Right lung (tissue), 10 donors: ENCODE measurements at places on chromosomes 3 and 15. TPM values are rescaled to one million over a fixed set of nuclear protein-coding genes. Genes with fewer than 3 reads are reported as not detected.

- DNase-seq, result no peak
Observed at GRCh38 chr3:122974764-122975162, 52.8 kb downstream of the SEMA5B start.

DNA sequence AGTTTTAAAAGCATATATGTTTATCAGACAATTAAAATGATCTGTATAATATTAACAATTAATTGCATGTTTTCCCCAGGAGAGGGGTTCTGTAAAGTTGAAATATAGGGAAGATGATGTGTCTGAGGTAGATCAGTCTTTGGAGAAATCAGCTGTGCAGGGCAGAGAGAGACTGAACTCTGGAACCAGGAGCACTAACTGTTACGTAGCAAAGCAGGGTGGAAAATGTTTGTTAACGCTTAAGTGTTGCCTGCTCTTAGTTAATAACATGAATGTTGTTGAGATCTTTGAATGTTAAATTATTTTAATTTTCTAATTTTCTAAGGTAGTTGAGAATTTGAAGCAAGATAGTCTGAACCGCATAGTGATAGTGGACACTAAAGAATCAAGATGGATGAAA is 57.5 kb downstream of the NEO1 start:
- DNase-seq, result no peak

DNA sequence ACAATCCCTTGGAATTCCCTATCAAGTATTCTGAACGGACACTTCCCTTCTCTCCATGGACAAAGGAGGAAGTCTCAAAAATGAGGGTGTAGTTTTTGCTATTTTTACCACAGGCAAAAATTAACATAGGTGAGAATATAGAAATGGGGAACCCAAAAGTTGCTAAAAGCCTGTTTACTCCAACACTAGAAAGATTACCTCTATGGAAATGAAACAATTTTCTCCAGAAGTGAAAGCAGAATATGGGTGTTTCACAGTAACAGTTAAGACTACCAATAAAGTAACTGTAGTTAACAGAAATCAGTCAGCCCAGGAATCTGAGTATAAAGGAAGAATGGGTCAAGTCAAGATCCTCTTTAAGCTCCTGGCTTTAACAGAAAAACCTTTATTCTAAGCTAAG is 9.3 kb downstream of the TRA2B start:
- DNase-seq, result no peak

Gene CELF6
- polyA plus RNA-seq, result 3.6 TPM

Gene SPINT1
- 58.4 TPM for polyA plus RNA-seq

- DNase-seq, result no peak
Observed at GRCh38 chr3:77298417-77298816, 258.5 kb downstream of the ROBO2 start.

DNA sequence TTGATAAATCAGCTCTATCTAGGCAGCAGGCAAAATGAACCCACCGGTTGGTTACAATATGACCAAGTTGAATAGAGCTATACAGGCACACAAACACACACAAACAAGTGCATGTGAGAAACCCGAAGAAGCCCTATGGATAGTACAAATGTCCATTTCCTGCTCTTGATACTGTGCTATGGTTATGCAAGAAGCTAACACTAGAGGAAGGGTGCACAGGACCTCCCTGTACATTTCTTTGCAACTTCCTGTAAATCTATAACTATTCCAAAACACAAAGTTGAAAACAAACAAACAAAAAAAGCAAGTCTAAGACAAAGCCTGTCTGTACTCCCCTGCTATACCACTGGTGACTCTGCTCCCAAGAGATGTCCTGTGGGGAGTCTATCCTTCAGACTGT is 8.2 kb upstream of the FAM240A start:
- no peak for DNase-seq

- DNase-seq, result no peak
Observed at GRCh38 chr3:14141602-14142341, 16.9 kb downstream of the TMEM43 start.

GRCh38 chr3:45212095-45212468 is 14.0 kb downstream of the TMEM158 start:
- no peak for DNase-seq

GRCh38 chr3:119530456-119530855 is 29.0 kb downstream of the CD80 start:
- peak; percentile 78 for DNase-seq

Gene SLC12A8
- 1.4 TPM for polyA plus RNA-seq

GRCh38 chr15:38826880-38827279 is 262.3 kb upstream of the RASGRP1 start:
- DNase-seq, result no peak

GRCh38 chr3:116254541-116254940 is 190.7 kb downstream of the LSAMP start:
- peak; percentile 73 for DNase-seq

DNA sequence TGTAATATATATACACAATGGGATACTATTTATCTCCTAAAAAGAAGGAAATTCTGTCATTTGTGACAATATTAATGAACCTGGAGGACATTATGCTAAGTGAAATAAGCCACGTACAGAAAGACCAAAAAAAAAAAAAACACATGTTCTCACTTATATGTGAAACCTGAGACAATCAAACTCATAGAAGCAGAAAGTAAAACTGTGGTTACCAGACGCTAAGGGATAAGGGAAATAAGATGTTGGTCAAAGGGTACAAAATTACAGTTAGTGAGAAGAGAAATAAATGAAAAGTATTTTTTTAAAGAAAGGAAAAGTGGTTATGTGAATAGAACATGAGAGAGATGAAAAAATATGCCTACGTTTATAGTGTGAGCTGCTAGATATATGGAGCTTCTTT is 101.1 kb downstream of the CPNE4 start:
- DNase-seq, result no peak

Gene AGBL1
- 0.10 TPM for polyA plus RNA-seq

- no peak for DNase-seq
Observed at GRCh38 chr15:85581495-85581894, 201.1 kb downstream of the AKAP13 start.

Gene NR2E3
- polyA plus RNA-seq, result 0.59 TPM

GRCh38 chr3:159938714-159939113 is 49.9 kb upstream of the IL12A start:
- DNase-seq, result no peak

Gene POTEB2
- not detected for polyA plus RNA-seq

Gene OSBPL10
- 37.0 TPM for polyA plus RNA-seq

GRCh38 chr3:42872718-42873117 is 3.0 kb downstream of the CYP8B1 start:
- DNase-seq, result no peak

Gene CCK
- not detected for polyA plus RNA-seq

DNA sequence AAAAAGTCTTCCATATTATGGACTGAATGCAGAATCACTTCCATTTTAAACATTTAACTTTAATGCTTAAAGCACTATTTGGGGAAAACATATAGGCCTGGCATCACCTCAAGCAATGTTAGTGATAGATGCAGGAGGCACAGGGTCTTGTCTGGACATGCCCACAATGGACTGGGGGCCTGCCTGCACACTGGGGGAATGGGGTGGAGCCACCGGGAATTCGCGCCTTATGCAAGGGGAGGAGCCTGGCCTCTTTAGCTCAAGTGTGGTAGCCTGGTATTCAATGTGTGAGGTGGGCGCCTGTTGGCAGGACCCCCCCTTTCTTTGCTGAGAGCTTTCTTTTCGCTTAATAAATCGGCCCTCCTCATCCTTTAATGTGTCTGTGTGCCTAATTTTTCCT is 29.9 kb downstream of the ACKR4 start:
- DNase-seq, result no peak

Gene IL20RB
- polyA plus RNA-seq, result 0.90 TPM

- no peak for DNase-seq
Observed at GRCh38 chr3:21505711-21506460, 245.1 kb downstream of the ZNF385D start.

DNA sequence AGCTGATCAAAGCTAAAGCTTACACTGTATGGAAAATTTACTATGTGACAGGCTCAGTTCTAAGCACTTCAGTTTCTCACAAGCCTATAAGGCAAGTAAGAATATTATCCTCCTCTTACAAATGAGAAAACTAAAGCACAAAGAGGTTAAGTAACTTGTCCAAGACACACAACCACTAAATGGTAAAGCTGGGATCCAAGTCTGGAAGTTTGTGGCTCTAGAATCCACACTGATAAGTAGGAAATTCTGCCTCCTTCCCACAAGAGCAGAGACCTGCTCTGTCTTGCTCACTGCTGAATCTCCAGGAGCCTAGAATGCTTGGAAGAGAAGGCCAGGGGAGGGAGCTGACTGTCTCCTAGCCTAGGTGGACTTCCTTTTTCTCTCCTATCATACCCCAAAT is 60.6 kb downstream of the MAGI1 start:
- no peak for DNase-seq

Gene LRRN1
- 28.8 TPM for polyA plus RNA-seq

GRCh38 chr3:20185331-20185678 is 701 bp downstream of the SGO1 start:
- no peak for DNase-seq

DNA sequence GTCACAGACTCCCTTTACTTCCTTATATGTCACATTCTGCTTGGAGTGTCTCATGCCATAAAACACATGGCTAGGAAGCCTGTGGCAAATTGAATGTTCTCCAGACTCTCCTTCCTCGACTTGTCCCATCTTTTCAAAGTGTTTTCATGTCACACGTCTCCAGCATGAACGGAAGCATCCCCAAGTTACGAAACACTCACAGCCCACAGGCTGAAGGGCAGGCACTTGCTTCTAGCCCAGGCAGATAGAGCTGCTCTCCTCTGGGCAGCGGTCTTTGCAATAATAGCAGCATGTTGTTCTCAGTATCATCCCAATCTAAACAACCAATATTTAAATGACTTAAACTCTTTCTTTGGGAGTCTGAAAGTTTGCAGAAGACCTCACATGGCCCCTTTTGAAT is 85.3 kb upstream of the ADAMTS9 start:
- DNase-seq, result peak; percentile 58

GRCh38 chr3:71503525-71504249 is 79.8 kb downstream of the FOXP1 start:
- no peak for DNase-seq

DNA sequence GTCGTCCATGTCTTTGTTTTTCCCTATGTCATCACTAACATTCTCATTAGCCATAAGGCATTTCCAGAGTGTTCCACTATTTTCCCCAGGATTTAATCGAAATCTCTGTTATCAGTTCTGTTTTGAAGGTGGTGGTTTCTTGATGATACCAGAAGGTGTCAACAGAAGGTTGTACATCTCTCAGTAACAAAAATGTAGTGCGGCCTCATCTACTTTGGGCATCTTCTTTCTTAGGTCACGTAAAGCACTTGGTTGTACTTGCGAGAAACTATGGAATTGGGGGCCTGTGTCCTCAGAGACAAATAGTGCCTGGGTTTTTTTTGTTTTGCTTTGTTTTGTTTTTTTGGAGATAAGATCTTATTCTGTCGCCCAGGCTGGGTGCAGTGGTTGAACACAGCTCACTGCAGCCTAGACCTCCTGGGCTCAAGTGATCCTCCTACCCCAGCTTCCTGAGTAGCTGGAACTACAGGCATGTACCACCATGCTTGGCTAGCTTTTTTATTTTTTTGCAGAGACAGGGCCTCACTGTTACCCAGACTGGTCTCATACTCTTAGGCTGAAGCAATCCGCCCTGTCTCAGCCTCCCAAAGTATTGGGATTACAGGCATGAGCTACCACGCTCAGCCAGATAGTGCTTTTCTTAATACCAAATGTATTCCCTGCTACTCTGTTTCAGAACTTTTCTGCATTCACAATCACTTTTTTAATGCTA is 61.2 kb upstream of the FURIN start:
- no peak for DNase-seq

GRCh38 chr3:151630938-151631441 is 102.7 kb upstream of the AADACL2 start:
- peak; percentile 75 for DNase-seq

DNA sequence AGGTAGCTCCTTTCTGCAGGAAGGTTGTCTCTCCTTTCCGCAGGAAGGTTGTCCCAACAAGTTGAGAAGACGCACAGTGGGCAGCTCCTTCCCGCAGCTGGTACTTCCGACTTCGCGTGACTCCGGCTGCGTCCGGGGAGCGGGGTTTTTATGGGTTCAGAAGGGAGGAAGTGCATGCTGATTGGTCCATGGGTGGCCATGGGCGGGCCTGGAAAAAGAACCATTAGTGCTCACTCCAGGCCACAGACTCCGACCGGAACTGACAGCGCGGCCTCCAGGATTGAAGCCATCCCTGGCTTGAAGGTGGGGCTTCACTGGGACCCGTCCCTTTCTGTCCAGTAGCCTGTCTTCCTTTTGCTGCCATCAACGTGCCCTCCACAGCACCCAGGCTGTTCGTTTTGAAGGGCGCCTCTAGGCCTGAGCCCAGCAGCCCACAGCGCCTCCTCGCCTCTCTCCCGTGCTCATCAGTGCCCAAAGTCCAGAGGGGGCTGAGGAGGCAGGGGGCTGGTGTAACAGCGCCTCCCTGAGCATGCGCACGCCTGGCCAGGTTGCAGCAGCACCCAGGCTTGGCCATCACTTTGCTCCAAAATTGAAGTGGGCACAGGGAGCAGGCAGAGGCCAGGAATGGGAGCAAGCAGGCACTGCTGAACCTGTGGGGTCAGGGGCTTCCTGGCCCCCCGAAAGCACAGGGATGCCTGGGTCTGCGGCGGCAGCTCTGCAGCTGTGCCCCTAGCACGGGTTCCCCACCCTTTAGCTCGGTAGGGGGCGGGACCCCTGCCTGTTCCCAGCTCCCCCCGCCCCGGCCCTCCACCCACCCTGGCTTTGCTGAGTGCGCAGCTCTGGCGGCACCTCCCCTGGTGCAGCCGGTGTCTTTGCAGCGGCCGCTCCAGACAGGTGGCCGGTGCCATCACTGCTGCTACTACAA is 330.6 kb upstream of the MCTP2 start:
- no peak for DNase-seq

DNA sequence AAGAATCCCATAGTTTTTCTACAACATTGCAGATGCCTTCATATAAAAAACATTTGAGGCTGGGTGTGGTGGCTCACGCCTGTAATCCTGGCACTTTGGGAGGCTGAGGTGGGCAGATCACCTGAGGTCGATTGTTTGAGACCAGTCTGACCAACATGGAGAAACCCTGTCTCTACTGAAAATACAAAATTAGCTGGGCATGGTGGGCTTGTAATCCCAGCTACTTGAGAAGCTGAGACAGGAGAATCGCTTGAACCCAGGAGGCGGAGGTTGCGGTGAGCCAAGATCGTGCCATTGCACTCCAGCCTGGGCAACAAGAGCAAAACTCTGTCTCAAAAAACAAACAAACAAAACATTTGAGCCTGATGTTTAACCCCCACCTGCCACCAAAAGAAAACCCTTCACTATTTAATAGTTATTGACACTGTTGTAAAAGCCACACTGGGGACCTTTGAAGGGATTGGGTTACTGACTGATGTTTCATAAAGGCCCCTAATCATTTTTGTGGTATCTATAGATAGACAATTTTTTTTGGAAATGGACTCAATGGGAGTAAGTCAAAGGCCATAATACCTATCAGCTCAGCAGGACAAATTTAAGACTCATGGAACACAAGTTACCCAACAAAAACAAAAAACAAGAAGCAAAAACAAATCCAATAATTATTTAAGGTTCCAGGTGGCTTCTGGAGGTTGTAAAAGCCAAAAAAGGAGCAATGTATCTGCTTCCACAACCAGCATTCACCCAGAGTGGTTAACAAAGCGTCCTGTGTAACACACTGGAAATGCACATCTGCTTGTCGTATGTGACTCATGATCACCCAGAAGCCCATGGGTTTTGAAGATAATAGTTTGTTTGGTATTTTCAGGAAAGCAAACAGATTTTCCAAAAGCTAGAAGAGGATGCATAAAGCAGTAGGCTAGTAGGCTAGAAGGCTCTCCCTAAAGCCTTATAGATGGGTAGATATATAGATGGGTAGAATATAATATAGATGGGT is 41.2 kb downstream of the CDCP1 start:
- DNase-seq, result no peak

Gene DTX3L
- polyA plus RNA-seq, result 22.2 TPM

- DNase-seq, result no peak
Observed at GRCh38 chr15:23773093-23773492, 86.0 kb upstream of the NDN start.
